ENCODE measurements at places on chromosomes 7 and 10. TPM values are rescaled to one million over a fixed set of nuclear protein-coding genes. Genes with fewer than 3 reads are reported as not detected.

CTBP2 gene
- total RNA-seq, result 99.0 TPM

ZNF716 gene
- total RNA-seq, result not detected

IDI2 gene
- not detected for total RNA-seq

OR6V1 gene
- total RNA-seq, result not detected

LDB3 gene
- total RNA-seq, result not detected

SVIL gene
- 84.1 TPM for total RNA-seq

CLDN15 gene
- 2.1 TPM for total RNA-seq

All from dermis lymphatic vessel endothelial cell (primary cell).